NAMALWA (cell line): ENCODE measurements at places on chromosomes 3 and 15.

DNA sequence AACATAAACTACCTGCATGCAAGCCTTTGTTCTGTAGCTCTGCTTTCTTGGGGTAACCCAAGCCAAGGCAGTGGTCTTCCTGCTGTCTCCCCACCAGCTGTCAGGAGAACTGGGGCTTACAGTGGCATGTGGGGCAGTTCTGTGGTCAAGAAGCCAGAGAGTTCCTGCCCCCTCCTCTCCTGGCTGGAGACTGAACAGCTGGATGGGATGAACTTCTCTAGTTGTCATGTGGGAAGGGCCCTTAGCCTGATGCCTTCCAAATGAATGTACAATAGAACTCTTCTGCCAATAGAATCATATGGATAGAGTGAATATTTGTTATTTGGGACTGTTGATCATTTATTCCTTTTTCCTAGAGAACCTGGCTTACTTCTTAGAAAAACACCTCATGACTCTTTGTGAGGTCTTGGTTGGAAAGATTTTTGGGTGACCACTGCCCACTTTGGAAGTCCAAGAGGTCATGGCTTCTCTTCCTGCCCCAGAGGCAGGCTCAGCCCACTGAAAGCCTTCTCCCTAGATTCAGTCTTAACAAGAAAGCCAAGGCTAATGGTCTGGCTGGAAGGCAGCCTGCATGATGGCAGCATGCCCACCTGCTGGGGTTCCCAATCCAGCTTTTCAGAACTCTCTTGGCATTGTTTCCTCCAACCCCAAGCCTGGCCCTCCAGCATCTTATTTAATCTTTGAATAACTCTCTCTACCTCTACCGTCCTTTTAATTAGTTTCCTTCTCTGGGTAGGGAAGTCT, 462.9 kb upstream of the PROK2 start:
- no peak for DNase-seq

- no peak for DNase-seq
Observed at GRCh38 chr15:96142498-96142897, 188.0 kb upstream of the NR2F2 start.

DNA sequence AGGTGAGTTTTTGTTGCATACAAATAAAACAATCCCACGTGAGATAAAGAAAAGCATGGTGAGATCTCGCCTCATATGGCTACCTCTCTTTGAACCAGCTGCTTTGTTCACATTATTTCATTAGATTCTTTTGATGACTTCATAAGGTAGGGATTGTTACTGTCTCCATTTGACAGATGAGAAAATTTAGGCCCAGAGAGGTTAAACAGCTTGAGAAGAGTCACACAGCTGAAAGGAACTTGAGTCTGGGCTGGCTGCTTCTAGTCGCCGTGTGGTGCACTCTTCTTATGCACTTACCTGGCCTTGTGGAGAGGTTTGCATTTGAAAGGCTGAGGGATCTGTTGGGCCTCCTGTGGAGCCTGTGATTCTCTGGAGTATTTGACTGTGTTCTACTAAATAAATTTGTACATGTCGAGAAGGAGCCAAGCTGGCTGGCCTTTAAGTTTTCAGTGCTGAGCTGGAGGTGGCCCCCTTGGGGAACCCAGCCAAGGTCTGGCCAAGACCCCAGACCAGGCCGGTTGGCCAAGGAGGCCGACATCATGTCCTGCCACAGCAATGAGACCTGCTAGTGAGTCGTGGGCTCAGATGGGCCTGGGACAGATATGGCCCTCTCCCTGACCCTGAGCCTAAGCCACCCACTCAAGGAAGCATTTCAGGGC, 125.1 kb downstream of the SMAD6 start:
- DNase-seq: no peak

- no peak for DNase-seq
Observed at GRCh38 chr15:51097553-51098330, 3.0 kb upstream of the TNFAIP8L3 start.
